Hypothalamus (tissue), 51 donors: ENCODE measurements at places on chromosomes 5 and 9.

GRCh38 chr5:34854459-34855174 is 15.7 kb downstream of the TTC23L start:
- no peak for DNase-seq

GRCh38 chr5:83922699-83923098 is 202.0 kb upstream of the HAPLN1 start:
- peak; percentile 30 for DNase-seq

GRCh38 chr9:133429641-133430161 is 7.5 kb downstream of the ADAMTS13 start:
- no peak for DNase-seq

- no peak for DNase-seq
These were observed 218.4 kb downstream of the FSTL4 start for GRCh38 chr5:133393776-133394476.

DNA sequence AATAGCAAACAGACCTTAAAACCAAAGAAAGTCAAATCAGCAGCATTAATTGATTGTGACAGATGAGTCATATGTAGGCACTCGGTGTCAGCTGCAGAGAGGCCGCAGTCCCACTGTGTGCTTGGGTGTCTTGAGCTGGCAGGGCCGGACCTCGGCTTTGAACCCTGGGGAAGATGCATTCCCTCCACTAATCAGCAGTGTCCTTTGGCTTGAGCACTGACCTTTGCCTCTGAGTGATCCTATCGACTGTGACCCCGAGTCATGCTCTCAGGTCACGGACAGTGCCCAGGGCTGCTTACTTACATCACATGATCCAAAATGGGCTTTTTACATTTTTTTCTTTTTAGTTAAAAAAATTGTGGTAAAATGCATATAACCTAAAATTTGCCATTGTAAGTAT is 188.7 kb downstream of the GADD45G start:
- no peak for DNase-seq

GRCh38 chr9:92324431-92324830 is 719 bp downstream of the NOL8 start:
- no peak for DNase-seq

DNA sequence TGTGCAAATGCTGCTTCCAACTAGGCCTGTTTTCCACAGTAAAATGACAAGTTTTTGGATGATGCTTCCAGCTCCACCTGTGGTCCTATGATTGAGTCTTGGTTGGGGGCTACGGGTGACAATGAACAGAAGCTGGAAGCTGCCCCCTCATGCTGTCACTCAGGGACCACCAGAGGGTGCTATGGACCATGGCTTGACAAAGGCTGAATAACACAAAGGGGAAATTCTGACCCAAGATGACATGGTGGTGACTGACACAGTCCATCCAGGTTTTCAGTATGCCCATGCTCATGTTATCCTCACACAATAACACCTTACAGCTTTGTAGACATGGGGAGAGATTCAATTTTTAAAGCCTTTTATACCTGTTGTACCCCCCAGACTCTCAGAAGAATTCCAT is 23.9 kb upstream of the SAP30L start:
- DNase-seq = no peak

- DNase-seq = no peak
These were observed 28.7 kb upstream of the DAP start for GRCh38 chr5:10789726-10790125.

DNA sequence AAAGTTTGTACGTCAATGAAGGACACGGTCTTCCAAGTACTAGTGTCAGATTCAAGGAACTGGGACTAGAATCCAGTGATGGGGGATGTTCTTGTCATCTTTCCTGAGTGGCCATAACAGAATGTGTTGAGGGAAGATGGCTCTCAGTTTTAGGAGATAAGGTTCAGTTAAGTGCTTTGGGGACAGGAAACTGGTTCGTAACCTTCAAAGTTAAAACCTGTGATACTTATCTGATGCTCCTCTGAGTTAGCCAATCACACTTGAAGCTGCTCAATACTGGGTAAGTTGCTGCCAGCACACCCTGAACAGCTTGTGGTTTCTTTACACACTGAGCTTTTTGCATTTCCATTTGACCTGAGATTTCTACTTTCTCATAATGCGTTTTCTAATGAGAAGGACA is 64.4 kb downstream of the PIK3R1 start:
- DNase-seq = no peak

DNA sequence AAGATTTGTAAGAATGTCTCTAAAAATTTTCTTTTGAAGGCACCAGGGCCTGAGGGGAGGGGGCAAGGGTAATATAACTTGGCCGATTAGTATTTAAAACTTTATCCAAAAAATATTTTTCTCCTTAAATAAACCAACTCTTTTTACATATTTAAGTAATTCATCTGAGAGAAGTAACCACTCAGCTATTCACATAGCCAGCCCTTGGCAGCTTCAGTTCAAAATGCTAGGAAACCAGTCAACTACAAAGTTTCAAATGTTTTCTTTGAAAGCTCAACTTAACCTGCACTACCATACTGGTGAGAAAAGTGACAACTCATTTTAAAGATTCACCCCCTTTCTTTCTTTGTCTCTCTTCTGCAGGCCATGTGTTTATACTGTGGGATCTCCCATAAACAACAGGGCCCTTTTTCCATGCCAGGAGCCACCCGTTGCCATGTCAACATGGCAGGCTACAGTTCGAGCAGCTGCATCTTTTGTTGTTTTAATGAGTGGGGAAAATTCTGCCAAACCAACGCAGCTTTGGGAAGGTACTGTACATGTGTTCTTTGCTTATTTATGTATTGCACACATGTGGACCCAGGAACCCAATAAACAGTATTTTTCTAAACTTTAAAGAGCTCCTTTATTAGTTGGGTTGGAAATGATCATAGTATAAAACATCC is 46.3 kb downstream of the AOPEP start:
- peak; percentile 35 for DNase-seq

- no peak for DNase-seq
These were observed 29.3 kb downstream of the ATP6V0E1 start for GRCh38 chr5:173012882-173013281.

DNA sequence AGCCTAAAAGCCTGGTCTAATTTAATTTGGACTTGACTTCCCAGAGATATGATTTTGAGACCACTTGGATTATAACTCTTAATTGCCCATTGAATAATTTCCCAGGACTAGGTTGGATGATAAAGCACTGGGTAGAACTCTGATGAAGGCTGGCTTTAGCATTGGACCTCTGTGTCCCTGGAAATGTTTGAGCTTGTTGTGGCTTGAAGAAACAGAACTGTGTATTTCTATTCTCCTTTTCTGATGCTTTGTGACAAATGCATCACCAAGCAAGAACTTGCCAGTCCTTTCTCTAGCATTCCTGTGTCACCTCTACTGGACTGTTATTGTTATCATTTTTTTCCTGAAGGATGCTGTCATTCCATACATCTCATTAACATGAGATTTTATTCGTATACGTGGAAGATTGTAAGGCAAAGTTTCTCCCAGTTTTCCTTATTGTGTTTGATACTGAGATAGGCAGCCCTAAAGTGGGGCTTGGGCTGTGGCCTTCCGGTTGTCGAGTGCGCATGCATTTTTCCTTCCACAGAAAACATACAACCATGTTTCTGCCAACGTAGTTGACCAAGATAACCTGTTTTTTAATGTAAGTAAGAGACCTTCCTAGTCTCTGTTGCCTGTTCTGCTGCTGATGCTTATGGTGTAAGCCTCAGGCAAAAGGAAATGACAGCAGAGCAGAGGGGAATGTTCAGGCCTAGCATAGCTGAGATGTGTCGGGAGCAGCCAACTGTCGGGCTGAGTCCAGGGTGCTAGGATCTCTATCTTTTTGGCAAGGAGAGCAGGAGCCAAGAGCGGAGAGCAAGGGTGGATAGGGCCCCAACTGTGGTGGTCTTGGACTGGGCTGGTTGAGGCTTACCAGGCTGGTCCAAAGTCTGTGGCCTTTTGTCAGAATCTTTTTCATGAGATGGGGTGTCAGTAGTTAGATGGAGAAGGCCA is 2.3 kb downstream of the NTRK2 start:
- DNase-seq = peak; percentile 31

DNA sequence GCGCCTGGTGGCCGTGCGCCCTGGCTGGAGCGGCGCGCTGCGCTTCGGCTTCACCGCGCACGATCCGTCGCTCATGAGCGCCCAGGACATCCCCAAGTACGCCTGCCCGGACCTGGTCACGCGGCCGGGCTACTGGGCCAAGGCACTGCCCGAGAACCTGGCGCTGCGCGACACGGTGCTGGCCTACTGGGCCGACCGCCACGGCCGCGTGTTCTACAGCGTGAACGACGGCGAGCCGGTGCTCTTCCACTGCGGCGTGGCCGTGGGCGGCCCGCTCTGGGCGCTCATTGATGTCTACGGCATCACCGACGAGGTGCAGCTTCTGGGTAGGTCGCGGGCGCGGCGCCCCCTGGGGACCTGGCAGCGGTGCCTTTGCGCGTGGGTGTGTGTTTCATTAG is 28.9 kb downstream of the NEURL1B start:
- no peak for DNase-seq

- DNase-seq = no peak
These were observed 52.8 kb downstream of the SAXO1 start for GRCh38 chr9:18980189-18980588.

DNA sequence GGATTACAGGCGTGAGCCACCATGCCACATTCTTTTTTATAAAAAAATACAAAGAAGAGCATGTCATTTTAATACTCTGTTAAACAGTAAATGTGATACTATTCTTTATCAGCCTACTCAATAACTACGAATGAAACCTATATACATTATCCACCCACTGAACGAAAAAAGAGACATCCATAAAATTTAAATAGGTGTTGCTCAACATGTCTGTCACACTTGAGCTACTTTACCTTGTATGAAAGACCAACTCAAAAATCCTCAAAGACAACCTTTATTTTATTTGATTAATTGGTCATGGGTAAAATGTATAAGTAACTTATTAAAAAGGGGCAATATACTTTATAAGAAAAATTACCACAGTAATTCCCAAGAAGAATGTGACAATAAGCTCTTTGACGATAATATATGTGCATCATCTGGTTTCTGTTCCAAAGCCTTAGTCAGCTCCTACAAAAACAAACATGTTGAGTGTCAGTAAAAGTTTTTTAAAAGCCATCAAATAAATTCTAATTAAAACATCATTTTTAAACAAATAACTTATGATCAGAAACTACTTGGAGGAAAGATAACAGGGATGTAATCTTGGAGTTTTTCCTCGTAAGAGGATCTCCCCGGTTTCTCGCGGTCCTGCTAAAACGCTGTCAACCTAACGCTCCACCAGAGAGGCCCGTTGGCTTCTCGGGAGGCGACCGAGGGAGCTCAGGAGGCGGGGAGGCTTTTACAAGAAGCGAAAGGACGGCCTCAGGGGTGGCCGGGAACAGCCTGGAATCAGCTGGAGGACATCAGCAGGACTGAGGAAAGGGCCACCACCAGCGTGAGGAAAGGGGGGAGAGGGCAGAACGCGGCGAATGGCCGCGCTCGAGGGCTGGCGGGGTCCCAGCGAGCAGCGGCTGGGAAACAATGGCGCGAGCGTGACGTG is 13.5 kb upstream of the ANKRD18B start:
- peak; percentile 72 for DNase-seq

- no peak for DNase-seq
These were observed 27.2 kb downstream of the GCNT1 start for GRCh38 chr9:76486151-76486550.

DNA sequence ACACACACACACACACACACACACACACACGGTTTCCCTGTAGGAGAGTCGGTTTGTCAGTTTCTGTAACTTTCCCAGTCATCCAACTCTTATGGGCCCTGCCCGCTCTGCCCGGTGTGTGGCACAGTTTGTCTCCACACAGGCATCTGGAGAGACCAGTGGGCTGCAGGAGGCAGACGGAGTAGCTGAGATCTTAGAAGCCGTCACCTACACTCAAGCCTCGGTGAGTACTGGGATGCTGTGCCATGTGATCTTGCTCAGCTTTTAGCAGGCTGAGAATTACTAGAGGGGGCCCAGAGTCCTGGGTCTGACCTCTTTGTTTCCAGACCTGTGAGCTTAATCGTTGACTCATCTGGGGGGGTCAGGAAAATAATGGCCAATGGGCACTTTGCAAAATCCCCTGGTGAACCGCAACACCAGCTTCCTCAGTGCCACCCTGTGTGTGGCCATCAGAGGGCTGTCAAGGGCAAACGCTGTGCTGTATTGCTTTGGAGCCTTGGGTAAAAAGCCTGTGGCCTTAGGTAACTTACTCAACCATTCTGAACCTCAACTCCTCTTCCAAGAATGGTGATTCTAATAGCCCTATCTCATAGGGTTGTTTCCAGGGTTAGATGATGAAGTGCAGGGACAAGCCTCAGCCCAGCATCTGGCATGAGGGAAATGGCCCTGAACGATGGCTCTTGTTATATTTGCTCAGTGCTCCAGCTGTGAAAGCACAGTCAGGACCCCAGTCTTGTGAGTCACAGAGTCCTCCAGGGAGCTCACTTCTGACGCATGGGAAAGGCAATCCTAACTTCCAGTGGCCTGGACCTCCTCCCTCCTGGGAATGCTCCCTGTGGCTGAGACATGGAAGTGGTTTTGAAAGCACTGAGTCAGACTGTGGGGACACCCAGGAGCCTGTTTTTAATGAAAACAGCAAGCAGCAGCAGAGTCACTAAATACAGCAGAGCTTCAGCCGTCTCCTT is 45.6 kb downstream of the COL15A1 start:
- no peak for DNase-seq

DNA sequence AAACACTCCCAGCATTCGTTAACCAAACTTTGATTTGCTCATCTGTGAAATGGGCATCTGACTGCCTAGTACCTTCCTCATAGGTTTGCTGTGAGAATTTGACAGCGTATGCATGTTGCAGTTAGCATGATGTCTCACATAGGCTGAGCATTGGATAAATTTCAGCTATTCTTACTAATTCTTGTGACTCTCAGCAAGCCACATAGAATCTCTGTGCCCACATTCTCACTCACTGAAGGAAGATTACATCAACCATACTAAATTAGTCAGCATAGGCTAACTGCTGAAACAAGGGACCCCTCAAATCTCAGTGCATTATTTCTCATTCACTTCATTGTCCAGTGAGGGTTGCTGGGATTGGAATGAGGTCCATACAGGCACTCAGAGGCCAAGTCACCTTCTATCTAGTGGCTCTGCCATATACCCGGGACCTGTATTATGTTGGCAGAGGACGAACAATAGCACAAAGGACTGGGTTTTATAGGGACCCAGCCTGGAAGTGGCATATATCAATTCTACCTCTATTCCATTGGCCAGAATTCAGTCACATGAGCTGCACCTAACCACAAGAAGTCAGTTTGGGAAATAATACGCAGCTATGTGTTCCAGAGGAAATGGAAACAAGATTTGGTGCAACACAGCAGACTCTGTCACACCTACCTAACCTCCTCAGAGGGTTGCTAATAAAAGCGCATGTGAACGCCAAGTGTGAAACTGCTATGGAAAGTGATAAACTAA is 4.2 kb upstream of the PTGER4 start:
- DNase-seq = no peak

- no peak for DNase-seq
These were observed 342.4 kb upstream of the GRIA1 start for GRCh38 chr5:153147891-153148623.
